Dermis blood vessel endothelial cell (primary cell): ENCODE measurements at places on chromosomes 3 and 15.

GRCh38 chr3:135084405-135084804, 289.3 kb downstream of the EPHB1 start:
- DNase-seq: no peak

GRCh38 chr3:22620498-22620897, 582.6 kb upstream of the UBE2E2 start:
- no peak for DNase-seq

GRCh38 chr3:3180456-3180855, 965 bp upstream of the CRBN start:
- no peak for DNase-seq

- DNase-seq: no peak
Observed at GRCh38 chr3:99269606-99270351, 368.3 kb upstream of the DCBLD2 start.
